Activated CD8-positive, alpha-beta T cell treated with anti-CD3 and anti-CD28 coated beads, Interleukin-2, amount 10 ng/mL, durations not matched to agents 7 days and 5 days (primary cell): ENCODE measurements at places on chromosomes 2 and 18. TPM values are rescaled to one million over a fixed set of nuclear protein-coding genes. Genes with fewer than 3 reads are reported as not detected.

- no peak for DNase-seq
Measured at GRCh38 chr2:34851804-34852203, 1252.7 kb upstream of the FAM98A start.

- no peak for DNase-seq
Measured at GRCh38 chr2:30643674-30644073, 163.6 kb downstream of the CAPN13 start.

DNA sequence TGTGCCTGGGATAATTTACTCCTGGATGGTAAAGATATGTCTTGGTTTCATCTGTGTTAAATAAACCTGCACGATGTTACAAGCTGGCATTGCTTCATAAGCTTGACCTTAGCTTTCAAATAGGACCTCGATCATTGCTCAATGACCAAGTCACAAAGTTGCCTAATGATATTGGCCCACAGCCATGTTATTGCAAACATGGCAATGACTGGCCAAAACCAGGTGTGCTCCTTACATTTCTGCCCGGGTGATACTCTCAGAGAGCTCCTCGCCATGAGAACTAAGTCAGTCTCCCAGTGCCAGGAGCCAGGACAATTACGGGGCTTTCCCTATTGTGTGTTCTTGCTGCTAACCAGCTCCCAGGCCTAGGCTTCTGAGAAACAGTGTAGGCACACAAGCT, 72.5 kb upstream of the CYP1B1 start:
- DNase-seq = no peak

GRCh38 chr2:38155-38554, 8.2 kb downstream of the FAM110C start:
- DNase-seq = no peak

DNA sequence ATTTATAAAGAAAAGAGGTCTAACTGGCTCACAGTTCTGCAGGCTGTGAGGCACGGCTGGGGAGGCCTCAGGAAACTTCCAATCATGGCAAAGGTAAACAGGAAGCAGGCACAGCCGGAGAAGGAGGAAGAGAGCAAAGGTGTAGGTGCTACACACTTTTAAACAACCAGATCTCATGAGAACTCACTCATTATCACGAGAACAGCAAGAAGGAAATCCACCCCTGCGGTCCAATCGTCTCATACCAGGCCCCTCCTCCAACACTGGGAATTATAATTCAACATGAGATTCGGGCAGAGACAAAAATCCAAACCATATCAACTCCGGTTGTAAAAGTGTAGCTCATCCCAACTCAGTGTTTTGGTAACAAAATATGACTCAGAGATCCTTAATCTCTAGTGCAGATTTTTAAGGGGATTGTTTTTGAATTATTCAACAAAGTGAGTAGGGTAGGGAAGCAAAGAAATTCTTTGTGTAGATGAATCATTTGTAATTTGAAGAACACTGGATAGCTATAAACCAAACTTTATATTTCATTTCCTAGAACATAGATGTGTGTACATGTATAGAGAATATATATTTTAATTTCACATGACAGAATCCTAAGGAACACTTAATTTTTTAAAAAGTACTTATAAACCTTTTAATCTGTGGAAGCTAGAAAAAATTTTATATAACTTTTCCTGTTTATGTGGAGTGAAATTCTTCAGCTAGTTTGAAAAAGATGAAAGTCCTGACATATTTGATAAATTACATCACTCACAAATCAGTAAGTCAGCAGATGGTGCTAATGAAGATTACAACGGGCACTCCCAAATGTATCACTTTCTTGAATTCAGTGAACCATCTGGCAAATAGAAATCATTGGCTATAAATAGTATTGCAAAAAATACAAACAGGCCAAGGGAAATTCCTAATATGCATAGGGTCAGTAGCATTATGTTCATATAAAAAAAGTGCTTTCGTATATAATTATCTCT, 130.1 kb downstream of the OLA1 start:
- DNase-seq = no peak

DNA sequence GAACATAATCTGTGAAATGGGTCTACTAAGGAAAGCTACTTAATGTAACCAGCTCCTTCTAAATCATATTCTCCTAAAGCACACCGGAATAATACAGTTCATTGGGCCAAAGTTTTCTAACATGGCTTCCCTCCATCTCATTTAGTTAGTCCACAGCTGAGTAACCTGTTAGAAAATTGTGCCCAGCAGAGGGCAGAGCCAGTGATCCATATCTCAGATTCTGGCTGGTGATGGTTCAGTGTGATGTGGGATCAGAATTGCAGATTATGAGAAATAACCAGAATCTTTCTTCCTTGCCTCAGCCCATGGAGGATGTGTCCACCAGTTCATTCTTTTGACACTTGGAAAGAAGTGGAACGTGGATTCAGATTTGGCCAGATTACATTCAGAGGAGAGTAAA, 9.4 kb upstream of the CTLA4 start:
- no peak for DNase-seq

DNA sequence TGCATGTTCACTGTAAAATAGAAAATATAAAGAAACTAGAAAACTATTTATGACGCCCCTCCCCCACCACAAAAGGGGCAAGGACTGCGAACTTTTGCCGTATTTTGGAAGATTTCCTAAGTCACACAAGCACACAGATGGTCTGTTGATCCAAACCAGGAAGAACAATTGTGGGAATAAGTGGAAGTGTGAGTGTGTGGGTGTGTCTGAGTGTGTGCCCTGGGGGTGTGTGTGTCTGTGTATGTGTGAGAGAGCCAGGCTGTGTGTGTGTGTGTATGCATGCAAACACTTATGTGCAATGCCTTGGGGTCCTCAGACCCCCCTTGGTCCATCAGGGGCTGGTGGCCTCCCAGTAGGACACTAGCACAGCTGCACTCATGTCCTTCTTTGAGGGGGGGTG, 43.1 kb downstream of the HPCAL1 start:
- no peak for DNase-seq

GRCh38 chr18:907885-908757, 3.5 kb downstream of the ADCYAP1 start:
- no peak for DNase-seq

Gene FAM98A
- total RNA-seq = 33.9 TPM

Gene PTH2R
- total RNA-seq = 0.13 TPM
